GM23338 (cell line): ENCODE measurements at places on chromosomes 1 and 21. TPM values are rescaled to one million over a fixed set of nuclear protein-coding genes. Genes with fewer than 3 reads are reported as not detected.

- H3K4me1 ChIP-seq = peaks cover 15% of the 10 kb centered on the region
- DNase-seq = no peak
- no peaks in the 10 kb centered on the region for H3K27me3 ChIP-seq
- H3K4me3 ChIP-seq = no peak overlapping the region
Measured at GRCh38 chr1:39418236-39418635, 73.2 kb upstream of the BMP8A start.

GRCh38 chr1:235697508-235697907, 47.9 kb upstream of the GNG4 start:
- no peaks in the 10 kb centered on the region for H3K27me3 ChIP-seq
- H3K27ac ChIP-seq = no peak overlapping the region
- no peak overlapping the region for H3K4me3 ChIP-seq
- DNase-seq = no peak
- H3K36me3 ChIP-seq = no peaks in the 10 kb centered on the region

DNA sequence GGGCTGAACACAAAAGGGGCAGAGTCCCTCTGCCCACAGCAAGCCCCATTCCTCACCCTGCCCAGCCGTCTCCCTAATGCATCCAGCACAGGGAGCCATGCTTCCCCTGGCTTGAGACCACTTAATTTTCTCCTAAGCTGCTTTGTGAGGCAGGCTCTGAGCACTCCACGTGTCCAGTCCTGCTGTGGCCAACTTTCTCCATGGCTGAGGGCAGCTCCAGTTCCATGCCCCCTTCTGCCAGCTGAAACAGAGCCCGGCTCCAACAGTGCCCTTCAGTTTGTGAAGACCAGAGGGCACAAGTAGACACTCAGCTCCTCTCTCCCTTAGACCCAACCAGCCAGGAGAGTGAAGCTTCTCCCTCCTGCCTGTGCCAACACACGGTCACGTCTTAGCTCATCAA, 33.8 kb downstream of the PLEKHA6 start:
- no peak for DNase-seq
- no peaks in the 10 kb centered on the region for H3K36me3 ChIP-seq
- H3K27me3 ChIP-seq = no peaks in the 10 kb centered on the region
- no peaks in the 10 kb centered on the region for H3K4me1 ChIP-seq
- H3K4me3 ChIP-seq = no peak overlapping the region

GRCh38 chr21:44398499-44398898, 45.1 kb downstream of the TRPM2 start:
- DNase-seq = no peak
- no peaks in the 10 kb centered on the region for H3K36me3 ChIP-seq
- no peaks in the 10 kb centered on the region for H3K4me1 ChIP-seq
- no peaks in the 10 kb centered on the region for H3K27me3 ChIP-seq
- no peak overlapping the region for H3K27ac ChIP-seq

DNA sequence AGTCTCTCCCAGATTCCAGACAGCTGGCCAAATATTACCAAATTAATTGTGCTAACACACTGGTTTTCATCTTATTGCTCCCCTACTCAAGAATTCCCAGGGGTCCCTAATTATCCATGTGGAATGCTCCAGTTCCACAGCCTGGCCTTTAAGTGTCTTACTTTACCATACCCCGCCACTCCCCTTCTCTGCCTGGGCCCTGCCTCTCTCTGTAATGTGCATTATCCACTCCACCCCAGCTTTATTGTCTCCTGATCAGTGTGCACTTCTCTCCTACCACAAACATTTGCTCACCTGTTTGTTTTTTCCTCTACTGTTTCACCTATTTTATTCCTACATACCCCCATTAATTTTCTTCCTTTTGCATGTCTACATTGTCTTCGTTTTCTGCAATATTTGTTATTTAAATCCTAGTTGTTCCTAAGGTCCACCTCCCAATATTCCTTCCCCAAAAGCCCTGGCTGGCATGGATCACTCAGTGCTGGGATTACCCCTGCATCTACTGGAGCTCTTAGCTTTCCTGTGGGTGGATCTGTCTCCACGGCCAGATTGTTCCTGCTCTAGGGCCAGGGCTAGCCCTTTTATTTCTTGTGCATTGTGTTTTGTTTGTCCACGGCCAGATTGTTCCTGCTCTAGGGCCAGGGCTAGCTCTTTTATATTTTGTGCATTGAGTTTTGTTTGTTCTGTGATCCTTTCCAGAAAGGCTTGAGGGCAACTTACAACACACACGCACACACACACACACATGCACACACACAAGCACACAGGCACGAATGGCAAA, 33.4 kb upstream of the ATP1B1 start:
- no peak for DNase-seq
- no peaks in the 10 kb centered on the region for H3K27me3 ChIP-seq
- no peaks in the 10 kb centered on the region for H3K4me1 ChIP-seq

DNA sequence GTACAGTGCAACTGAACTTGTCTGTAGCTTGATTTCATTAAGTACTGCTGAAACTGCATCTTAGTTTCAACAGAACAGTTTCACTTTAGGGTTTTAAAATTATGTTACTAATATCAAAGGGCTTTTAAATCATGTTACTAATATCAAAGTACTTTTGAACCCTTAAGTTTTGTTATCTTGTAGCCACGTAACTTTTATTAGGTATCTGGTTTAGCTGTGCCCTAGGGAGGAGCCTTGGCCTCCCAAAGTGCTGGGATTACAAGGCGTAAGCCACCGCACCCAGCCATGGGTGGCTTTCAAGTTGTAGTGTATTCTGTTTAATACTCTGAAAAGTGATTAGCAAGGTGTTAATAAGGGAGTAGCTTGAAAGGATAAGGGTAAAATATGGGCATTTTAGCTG, 2.0 kb downstream of the KDM4A start:
- no peak for DNase-seq
- H3K27ac ChIP-seq = peak overlapping the region; percentile 95
- H3K4me3 ChIP-seq = peak overlapping the region; percentile 79
- H3K36me3 ChIP-seq = peaks cover 32% of the 10 kb centered on the region
- H3K4me1 ChIP-seq = peaks cover 29% of the 10 kb centered on the region

- H3K27me3 ChIP-seq = no peaks in the 10 kb centered on the region
- H3K4me3 ChIP-seq = no peak overlapping the region
- H3K4me1 ChIP-seq = peaks cover 21% of the 10 kb centered on the region; the same call in 1 of the 2 replicates
- no peak overlapping the region for H3K27ac ChIP-seq
Measured at GRCh38 chr1:226603022-226603857, 54.7 kb downstream of the STUM start.

DNA sequence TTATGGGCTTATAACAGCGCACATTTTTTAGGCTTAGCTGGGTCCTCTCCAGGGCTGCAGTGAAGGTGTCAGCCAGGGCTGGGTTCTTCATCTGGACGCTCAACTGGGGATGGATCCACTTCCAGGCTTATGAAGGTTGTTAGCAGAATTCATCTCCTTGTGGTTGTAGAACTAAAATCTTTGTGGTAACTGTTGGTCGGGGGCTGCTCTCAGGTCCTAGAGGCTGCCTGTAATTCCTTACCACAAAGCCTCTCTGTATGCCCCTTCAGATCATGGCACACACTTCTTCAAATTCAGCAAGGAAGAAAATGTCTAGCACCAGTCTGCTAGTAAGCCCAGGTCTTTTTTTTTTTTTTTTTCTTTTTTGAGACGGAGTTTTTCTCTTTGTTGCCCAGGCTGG, 40.9 kb upstream of the EPS8L3 start:
- no peaks in the 10 kb centered on the region for H3K27me3 ChIP-seq
- H3K4me3 ChIP-seq = no peak overlapping the region
- DNase-seq = no peak
- H3K27ac ChIP-seq = no peak overlapping the region
- no peaks in the 10 kb centered on the region for H3K36me3 ChIP-seq

DNA sequence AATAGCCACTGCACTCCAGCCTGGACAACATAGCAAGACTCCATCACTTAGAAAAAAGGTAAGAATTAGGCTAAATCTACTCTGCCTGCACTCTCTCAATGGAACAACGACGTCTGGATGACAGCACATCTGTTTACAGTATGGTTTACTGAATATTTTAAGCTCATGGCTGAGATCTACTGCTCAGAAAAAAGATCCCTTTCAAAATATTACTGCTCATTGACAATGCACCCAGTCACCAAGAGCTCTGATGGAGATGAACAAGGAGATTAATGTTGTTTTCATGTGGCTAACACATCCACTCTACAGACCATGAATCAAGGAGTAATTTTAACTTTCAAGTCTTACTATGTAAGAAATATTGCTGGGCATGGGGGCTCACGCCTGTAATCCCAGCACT, 58.0 kb downstream of the SLC27A3 start:
- no peak overlapping the region for H3K4me3 ChIP-seq
- no peaks in the 10 kb centered on the region; the same call in 1 of the 2 replicates for H3K36me3 ChIP-seq
- no peak for DNase-seq
- no peaks in the 10 kb centered on the region for H3K27me3 ChIP-seq

DNA sequence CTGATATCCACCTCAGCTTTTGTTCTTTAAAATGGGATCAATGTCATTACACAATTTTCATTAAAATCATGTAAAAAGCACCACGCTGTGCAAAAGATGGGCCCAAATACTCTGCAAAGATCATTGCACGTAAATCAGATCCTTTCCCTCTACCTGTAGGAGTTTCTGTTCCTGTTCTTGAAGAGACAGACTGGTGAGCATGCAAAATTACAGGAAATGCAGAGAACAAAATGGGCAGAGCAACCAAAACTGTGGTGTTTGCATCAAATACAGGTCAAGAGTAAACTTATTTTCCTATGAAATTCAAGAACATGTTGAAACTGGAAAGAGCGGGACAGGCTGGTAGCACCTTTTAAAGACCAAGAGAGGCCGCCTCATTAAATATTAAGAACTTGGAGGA, 294.9 kb upstream of the ADGRL2 start:
- H3K36me3 ChIP-seq = no peaks in the 10 kb centered on the region
- DNase-seq = no peak
- peaks cover 39% of the 10 kb centered on the region for H3K4me1 ChIP-seq

GRCh38 chr1:243409284-243409683, 153.4 kb downstream of the SDCCAG8 start:
- H3K27ac ChIP-seq = no peak overlapping the region
- peaks cover 29% of the 10 kb centered on the region for H3K4me1 ChIP-seq
- peak; percentile 47 for DNase-seq
- H3K4me3 ChIP-seq = no peak overlapping the region

- peaks cover 10% of the 10 kb centered on the region for H3K4me1 ChIP-seq
- no peak for DNase-seq
- H3K36me3 ChIP-seq = no peaks in the 10 kb centered on the region
- H3K27ac ChIP-seq = no peak overlapping the region
Measured at GRCh38 chr1:19645411-19646251, 1.5 kb downstream of the NBL1 start.

- no peak overlapping the region for H3K27ac ChIP-seq
- no peaks in the 10 kb centered on the region for H3K27me3 ChIP-seq
- H3K4me1 ChIP-seq = no peaks in the 10 kb centered on the region
- no peak for DNase-seq
- no peaks in the 10 kb centered on the region for H3K36me3 ChIP-seq
- H3K4me3 ChIP-seq = no peak overlapping the region
Measured at GRCh38 chr1:86491171-86491950, 22.6 kb downstream of the CLCA1 start.

GRCh38 chr1:231611851-231612250, 14.7 kb upstream of the DISC1 start:
- no peak overlapping the region for H3K27ac ChIP-seq
- no peak overlapping the region for H3K4me3 ChIP-seq
- H3K27me3 ChIP-seq = no peaks in the 10 kb centered on the region
- H3K4me1 ChIP-seq = no peaks in the 10 kb centered on the region

- no peaks in the 10 kb centered on the region for H3K36me3 ChIP-seq
- H3K4me1 ChIP-seq = peaks cover 22% of the 10 kb centered on the region
- no peak for DNase-seq
- H3K27ac ChIP-seq = no peak overlapping the region
Measured at GRCh38 chr1:42267904-42268303, 67.1 kb downstream of the FOXJ3 start.

- DNase-seq = peak; percentile 86
- peak within 1 kb of the TSS; percentile 80; the same call in 1 of the 2 replicates for H3K27ac ChIP-seq
- H3K4me3 ChIP-seq = peak within 1 kb of the TSS; percentile 68
Measured at GRCh38 chr1:230426246-230427093, at the start of gene PGBD5. Gene PGBD5, minus strand, starts transcription at chr1:230426332. Its CDS starts 404 bp downstream, at chr1:230425928.

DNA sequence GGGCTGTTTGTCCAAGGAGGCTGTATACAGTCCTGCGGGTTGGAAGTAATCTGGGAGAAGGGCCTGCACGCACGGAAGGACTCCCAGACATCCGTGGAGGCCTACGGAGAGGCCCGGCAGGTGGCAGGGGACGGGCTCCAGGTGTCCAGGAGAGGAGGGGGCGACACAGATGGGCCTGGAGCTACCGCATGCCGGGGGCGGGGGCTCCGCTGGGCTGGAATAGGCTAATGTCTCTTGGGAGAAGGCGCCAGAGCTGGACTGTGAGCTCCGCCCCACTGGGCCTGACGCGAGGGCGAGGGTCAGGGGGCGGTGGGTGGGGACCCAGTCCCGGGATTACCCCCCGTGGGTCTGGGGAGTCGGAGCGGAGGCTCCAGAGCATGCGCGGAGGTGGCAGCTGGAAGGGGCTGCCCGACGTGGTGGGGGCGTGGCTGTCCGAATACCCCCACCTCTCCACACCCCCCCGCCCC, 659 bp downstream of the AGO1 start:
- H3K27me3 ChIP-seq = no peaks in the 10 kb centered on the region
- peak; percentile 83 for DNase-seq
- H3K4me3 ChIP-seq = peak overlapping the region; percentile 98

DNA sequence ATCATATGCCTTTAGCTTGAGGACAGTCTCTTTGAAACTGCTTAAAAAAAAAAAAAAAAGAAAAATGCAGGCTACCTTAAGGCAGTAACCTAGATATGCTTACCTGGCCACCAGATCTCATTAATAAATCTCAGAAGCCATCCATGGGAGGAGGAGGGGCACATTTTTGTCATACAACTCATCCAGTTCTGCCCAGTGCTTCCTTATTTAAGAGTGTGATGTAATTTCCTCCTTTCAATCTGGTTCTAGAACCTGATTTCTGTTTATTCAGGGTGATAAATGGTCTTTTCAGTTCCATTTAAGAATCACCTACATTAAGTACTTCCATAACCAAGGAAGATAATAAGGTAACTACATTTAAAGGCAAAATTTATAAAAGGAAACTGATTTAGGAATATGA, 6.1 kb downstream of the ERRFI1 start:
- 0 out of 2 replicates have a peak overlapping the region, but pooled peaks have one; percentile 34 for H3K27ac ChIP-seq
- DNase-seq = no peak
- peaks cover 94% of the 10 kb centered on the region for H3K4me1 ChIP-seq
- H3K4me3 ChIP-seq = no peak overlapping the region
- no peaks in the 10 kb centered on the region for H3K27me3 ChIP-seq

DNA sequence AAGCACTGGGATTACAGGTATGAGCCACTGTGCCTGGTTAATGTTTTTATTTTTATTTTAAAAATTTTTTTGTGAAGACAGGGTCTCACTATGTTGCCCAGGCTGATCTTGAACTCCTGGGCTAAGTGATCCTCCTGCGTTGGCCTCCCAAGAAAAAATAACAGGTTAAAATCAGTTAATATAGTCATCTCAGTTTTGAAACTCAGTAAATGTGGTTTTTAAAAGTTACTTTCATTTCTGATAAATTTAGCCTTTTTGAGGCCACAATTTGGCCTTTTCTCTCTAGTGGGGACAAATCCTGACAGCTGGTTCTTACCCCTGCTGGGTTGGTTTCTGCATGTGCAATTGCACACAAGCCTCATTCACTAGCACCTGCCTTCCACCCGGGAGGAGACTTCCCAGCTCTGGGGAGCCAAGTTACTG, 13.3 kb downstream of the PMF1 start:
- DNase-seq = no peak
- H3K4me1 ChIP-seq = no peaks in the 10 kb centered on the region
- H3K36me3 ChIP-seq = peaks cover 17% of the 10 kb centered on the region; the same call in 1 of the 2 replicates
- H3K4me3 ChIP-seq = no peak overlapping the region
- H3K27ac ChIP-seq = peak overlapping the region; percentile 9; the same call in 1 of the 2 replicates

The ANKRD45 gene
- 1.5 and 2.0 TPM in 2 replicates for total RNA-seq

The TEKT2 gene
- total RNA-seq = 0.62 and 0.94 TPM in 2 replicates

The SLC35F3 gene
- 0.70 and 3.2 TPM in 2 replicates for total RNA-seq

The NBPF10 gene
- 0.31 and 0.38 TPM in 2 replicates for total RNA-seq

The ALPL gene
- total RNA-seq = 166 and 187 TPM in 2 replicates

The OVAAL gene
- not detected in 2 replicates for total RNA-seq

The PTPRU gene
- total RNA-seq = 69.6 and 105 TPM in 2 replicates

The CFAP74 gene
- 0.16 TPM in 1 of 2 replicates, not detected in the other for total RNA-seq

The TFF2 gene
- not detected in 2 replicates for total RNA-seq
